ENCODE measurements at places on chromosomes 6 and 20. TPM values are rescaled to one million over a fixed set of nuclear protein-coding genes. Genes with fewer than 3 reads are reported as not detected.

DEK gene
- 125 TPM for total RNA-seq

FILIP1 gene
- not detected for total RNA-seq

GJA10 gene
- total RNA-seq = not detected

SMLR1 gene
- total RNA-seq = not detected

GTF2H4 gene
- total RNA-seq = 25.9 TPM

SRF gene
- total RNA-seq = 29.1 TPM

CD93 gene
- total RNA-seq = not detected

ME1 gene
- 50.8 TPM for total RNA-seq

SH3BGRL2 gene
- total RNA-seq = 5.7 TPM

HLA-G gene
- total RNA-seq = 2.5 TPM

TRIM10 gene
- total RNA-seq = not detected
